ENCODE measurements at places on chromosomes 12 and 14.

DNA sequence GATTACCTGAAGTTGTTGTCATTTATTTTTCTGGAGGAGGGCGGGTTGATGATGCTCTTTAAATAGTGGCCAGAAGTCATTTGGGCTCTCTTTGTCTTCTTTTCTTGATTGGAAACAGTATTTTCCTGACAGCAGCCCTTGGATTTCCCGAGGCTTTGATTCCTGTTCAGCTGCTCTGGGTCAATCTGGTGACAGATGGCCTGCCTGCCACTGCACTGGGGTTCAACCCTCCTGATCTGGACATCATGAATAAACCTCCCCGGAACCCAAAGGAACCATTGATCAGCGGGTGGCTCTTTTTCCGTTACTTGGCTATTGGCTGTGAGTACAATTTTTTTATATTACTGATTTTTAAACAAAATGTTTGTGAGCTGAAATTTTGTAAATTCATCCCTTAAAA, 60.4 kb downstream of the ANAPC7 start:
- no peak for DNase-seq

GRCh38 chr12:30753751-30754382, 884 bp downstream of the CAPRIN2 start:
- DNase-seq, result peak; percentile 21

- DNase-seq, result no peak
Observed at GRCh38 chr12:75154388-75154787, 55.3 kb downstream of the KCNC2 start.

GRCh38 chr12:113796852-113797534, 169.1 kb downstream of the RBM19 start:
- DNase-seq, result no peak

- no peak for DNase-seq
Observed at GRCh38 chr14:32200368-32201192, 1.3 kb upstream of the RNU6-7 start.

GRCh38 chr14:96888593-96888992, 91.4 kb downstream of the VRK1 start:
- DNase-seq, result no peak

GRCh38 chr14:40028991-40029390, 596.8 kb upstream of the FBXO33 start:
- DNase-seq, result no peak

DNA sequence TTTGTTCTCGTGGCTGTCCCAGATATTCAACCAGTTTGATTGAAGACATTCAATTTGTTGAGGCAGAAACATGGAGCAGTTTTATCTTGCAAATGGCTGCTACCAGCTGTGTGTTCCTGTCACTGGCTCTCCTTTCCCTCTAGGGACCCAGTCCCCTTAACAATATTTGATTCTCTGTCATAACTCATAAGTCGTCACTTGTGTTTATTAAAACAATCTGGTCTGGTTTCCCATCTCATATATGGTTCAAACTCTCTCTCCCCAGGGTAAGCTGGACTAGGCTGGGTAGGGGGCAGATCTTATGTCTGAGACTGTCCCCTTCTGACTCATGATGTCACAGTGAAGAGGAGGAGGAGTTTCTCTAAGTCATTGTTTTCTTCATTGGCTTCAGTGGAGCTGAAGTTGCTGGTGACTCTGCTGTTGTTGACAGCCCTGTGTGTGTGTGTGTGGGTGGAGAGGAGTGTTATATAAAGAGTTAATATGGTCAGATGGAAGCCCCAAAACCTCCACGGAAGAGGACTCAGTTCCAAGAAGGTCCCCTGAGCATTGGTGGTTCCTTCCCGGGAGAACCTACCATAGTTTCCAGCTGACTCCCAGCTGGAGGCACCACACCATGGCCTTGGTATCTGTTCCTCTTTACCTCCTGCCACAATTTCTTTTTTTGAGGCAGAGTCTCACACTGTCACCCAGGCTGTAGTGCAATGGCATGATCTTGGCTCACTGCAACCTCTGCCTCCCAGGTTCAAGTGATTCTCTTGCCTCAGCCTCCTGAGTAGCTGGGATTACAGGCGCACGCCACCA, 16.1 kb upstream of the GNG2 start:
- no peak for DNase-seq

DNA sequence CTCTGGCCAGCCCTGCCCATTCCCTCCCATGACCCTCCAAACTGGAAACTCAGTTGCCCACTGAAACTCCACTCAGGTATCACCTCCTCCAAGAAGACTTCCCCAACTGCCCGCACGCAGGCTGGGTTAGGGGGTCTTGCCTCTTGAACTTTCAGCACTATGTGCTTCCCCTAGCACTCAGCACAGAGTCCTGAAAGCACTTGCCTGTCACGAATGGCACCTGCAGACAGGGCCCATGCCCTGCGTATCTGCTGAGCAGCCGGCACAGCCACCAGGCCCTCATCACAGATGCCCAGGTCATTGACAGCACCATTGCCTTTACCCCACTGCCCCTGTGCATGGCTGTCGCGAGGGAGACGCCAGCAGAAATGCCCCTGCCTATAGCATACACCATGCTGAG, 11.2 kb downstream of the CCDC88C start:
- no peak for DNase-seq

DNA sequence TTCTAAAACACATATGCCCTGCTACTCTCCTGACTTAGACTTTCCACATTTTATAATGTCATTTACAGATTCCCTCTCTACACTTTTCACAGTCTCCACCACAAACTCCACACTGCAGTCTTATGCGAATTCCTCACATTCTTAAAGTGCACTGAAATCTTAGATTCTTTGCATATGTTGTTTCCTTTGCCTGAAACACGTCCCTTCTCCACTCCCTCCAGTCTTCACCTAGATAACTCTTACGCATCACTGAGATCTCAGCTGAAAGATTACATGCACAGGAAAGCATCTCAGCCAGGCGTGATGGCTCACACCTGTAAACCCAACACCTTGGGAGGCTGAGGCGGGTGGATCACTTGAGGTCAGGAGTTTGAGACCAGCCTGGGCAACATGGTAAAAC, 3.8 kb upstream of the ARHGAP9 start:
- DNase-seq, result no peak

DNA sequence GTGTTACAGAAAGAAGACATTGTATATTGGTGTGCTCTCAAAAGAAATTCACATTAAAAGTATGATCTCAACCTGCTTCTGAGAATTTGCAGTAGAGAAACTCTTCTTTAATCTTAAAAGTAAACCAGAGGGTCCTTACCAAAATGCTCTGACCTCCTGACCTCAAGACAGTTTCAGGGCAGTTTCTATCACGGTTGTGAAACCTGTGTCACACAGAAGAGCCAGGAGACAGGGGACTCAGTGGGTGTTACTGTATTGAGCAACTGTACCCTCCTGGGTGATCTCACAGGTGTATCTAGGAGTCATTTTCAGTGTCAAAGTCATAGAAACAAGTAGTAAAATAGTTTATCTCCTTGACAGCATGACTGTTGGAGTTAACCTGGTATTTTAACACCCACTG, 178.0 kb downstream of the GRIP1 start:
- DNase-seq, result no peak

DNA sequence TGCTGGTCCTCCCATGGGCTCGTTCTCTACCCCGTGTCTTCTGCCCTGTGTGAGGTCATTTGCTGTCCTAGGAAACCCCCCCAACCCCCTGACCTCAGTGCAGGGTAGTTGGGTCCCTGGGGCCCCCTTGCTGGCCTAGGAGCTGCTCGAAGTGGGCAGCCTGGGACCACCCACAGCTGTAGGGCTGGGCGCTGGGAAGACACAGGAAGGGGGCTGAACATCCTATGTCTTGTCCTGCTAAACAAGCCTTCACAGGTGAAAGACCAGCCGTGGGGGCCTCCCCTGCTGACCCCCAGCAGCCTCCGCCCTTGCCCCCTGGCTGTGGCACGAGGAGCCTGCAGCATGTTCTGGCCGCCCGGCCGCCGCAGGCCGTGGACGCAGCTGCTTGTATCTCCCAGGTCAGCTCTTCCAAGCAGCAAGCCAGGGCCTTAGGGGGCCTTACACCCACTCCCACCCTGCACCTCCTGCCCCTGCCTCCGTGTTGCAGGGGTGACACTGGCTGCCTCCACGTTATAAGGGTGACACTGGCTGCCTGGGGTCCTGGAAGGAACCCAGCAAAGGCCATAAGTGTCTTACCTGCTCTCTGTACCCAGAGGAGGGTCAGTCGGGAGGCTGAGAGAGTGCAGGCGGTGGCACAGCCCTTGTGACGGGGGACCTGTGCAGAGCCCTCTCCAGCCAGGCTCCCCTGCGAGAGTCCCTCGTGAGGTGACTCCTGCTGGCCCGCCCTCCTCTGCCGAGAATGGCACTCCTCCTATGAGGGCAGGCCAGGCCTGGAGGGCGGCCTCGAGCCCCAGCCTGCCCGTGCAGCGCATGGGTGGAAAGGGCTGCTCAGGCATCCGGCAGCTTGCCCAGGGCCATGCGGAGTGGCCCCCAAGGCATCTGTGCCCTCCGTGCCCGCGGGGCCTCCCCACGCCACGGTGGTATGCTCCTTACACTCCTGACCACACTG, 11.5 kb upstream of the TEX22 start:
- no peak for DNase-seq

- no peak for DNase-seq
Observed at GRCh38 chr14:77508876-77509275, 10.3 kb upstream of the ISM2 start.

- peak; percentile 62 for DNase-seq
Observed at GRCh38 chr14:68363843-68364767, 428.8 kb downstream of the ZFP36L1 start.

DNA sequence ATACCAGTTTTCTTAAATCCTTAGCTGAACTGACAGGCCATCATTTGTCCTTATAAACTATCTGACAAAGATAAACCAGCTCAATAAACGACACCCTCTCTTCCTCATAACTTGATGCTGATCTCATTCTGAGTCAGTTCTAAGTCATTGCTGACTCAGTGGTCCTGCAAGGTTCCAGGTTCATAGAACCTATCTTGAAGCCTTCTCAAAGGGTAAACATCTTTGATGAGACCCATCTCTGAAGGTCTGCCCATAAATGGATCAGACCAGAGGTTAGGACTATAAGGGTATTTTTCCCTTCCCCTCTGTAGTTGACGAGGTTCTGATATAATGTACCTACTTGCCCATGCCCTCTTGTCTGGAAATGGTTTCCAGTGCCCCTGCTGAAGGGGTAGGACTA, 11.9 kb downstream of the NAA25 start:
- DNase-seq, result no peak

DNA sequence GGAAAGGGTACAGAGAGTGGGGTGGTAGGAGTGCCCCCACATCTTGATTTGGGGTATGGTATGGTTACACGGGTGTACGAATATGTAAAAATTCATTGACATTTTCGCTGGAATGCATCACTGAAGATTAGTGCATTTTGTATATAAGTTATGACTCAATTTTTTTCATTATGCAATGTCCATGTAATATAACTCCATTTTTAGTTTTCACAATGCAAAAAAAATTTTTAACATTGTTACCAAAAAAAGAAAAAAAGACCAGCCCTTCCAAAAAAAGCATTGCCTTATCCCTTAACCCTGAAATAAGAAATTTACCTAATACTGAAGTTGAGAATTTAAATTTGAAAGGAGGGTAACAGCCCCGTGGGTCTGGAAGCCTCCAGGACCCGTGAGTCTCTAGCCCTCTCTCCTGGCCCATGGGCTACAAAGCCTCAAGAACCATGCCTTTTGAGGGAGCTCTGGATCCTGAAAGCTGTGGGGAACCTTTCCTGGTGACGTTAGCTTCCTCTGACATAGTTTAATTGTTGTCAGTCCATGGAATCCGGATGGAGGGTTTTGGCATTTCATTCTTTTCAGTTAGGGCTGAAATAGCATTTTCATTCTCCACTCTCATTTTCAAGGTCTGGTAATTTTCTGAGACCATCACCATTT, 55.6 kb upstream of the ACTN1 start:
- no peak for DNase-seq

- DNase-seq, result no peak
Observed at GRCh38 chr12:53603196-53603595, 23.0 kb downstream of the ATF7 start.

- no peak for DNase-seq
Observed at GRCh38 chr14:44820230-44820964, 141.3 kb downstream of the KLHL28 start.

GRCh38 chr12:26338586-26339572, 143.5 kb downstream of the SSPN start:
- DNase-seq, result no peak

GRCh38 chr12:68837215-68837614, 29.2 kb downstream of the MDM2 start:
- DNase-seq, result no peak

- DNase-seq, result no peak
Observed at GRCh38 chr14:96956464-96957239, 159.5 kb downstream of the VRK1 start.

GRCh38 chr12:4164188-4164558, 109.4 kb upstream of the CCND2 start:
- DNase-seq, result no peak

GRCh38 chr12:4108803-4109345, 164.7 kb upstream of the CCND2 start:
- no peak for DNase-seq

DNA sequence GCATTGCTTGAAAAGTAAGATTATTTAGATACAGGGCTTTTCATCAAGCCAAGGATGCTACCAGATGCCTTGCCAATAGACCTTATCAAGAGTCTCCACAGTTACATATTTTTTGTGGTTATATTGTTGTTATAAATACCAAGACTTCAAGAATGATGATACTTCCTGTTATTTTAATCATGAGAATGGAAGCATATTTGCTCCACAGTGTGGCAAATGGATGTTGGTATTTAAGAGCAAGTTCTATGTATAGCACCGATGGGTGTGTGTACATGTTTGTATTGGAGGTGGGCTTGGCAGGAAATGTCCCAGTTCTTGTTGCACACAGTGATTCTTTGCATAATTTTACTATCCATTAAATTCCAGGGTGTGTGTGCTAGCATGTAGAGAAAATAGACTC, 4.4 kb upstream of the NID2 start:
- DNase-seq, result no peak

DNA sequence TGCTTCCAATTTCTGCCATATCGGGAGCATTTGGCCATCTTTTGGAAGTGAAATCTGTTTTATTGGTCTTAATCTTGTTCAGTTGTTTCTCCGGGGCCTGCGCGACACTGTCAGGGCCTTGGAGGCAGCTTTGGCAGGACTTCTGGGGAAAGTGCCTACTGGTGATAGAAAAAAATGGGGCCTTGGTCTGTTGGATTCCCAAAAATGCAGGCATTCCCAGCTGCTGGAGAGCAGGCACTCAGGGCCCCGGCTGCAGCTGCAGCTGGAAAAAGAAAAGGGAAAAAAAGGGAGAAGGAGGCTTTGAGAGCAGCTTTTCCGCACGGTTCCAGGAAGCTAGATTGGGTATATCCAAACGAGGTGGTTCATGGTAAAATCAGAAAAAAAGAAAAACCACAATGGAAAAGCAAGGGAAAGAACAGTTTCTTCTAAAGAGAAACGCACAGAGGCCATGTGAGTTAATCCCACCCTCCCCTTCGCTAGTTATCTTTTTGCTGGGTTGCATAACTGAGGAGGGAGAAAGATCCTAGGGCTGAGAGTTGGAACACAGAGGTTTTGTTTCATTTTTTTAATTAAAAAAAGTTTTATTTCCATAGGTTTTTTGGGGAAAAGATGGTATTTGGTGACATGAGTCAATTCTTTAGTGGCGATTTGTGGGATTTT, 134.7 kb upstream of the RFLNA start:
- DNase-seq, result no peak
